ENCODE measurements at places on chromosomes 4 and X.
A peak's percentile ranks its signal among the peaks of the same experiment; 100 is the strongest.

DNA sequence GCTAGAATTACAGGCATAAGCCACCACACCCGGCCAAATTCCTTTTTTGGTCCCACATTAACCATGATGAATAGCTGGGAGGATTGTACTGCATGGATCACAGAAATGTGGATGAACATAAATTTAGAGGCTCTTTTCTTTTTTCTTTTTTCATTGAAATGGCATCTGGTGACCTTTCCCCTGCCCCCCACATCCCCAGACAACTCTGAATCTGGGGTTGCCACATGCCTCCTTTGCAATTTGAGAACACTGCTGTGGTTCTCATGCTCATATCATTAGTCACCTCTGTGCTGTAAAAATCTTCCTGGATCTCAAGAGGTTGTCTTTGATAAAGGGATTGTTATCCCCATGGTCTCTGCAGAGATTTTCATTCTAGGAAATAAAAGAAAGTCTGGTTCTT lies 22.8 kb upstream of the FMR1NB start:
- DNase-seq, result no peak

DNA sequence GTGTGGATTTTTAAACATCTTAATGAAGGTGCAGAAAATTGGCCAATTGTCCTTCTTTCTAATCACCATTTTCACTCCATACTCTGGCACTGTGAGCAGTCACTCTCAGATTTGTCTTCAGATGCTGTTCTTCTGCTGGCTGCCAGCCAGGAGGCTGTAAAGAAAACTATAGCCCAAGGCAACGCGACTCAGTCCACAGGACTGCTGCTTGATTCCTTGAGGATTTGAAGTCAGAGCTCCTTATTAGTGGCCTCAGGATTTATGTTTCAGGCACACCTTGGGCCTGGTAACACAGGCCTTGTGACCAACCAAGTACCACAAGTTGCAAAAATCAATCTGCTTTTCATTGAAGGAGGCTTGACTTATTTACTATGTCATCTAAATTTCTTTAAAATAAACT lies 342.6 kb downstream of the GPM6A start:
- no peak for DNase-seq

- DNase-seq, result no peak
These were observed 52.1 kb downstream of the CFAP299 start for GRCh38 chr4:80387390-80388283.

DNA sequence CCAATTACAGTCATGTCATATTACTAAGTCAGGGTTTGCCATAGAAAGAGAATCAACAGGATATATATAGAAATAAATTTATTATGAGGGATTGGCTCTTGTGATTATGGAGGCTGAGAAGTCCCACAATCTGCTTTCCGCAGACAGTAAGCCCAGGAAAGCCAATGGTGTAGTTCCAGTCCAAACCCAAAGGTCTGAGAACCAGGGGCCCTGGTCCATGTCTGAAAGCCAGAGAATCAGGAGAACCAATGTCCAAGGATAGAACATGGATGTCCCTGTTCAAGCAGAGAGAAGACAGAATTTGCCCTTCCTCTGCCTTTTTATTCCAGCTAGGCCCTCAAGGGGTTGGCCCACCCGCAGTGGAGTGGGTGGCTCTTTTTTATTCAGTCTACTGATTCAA lies 25.6 kb downstream of the FABP2 start:
- DNase-seq, result no peak

GRCh38 chr4:99624141-99624719 lies 33.4 kb downstream of the C4orf54 start:
- DNase-seq, result no peak

DNA sequence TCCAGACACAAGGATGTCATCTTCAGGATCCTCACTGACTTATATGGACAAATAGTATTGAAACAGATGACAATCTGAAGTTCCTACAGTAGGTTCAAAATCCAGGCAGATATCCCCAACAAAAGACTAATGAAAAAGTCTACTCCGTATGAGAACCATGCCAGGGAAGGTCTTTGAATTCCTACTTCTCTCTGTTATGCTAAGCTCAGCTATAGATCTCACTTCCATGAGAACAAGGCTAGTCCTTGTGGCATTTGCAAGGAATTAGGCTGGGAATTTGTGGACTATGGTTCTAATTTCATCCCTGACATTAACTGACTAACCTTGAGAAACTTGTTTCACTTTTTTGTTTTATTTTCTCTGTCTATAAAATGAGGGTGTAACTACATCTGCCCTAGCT lies 229.8 kb downstream of the IL1RAPL2 start:
- no peak for DNase-seq

GRCh38 chrX:16188687-16189086 lies 21.4 kb downstream of the MAGEB17 start:
- DNase-seq, result no peak

DNA sequence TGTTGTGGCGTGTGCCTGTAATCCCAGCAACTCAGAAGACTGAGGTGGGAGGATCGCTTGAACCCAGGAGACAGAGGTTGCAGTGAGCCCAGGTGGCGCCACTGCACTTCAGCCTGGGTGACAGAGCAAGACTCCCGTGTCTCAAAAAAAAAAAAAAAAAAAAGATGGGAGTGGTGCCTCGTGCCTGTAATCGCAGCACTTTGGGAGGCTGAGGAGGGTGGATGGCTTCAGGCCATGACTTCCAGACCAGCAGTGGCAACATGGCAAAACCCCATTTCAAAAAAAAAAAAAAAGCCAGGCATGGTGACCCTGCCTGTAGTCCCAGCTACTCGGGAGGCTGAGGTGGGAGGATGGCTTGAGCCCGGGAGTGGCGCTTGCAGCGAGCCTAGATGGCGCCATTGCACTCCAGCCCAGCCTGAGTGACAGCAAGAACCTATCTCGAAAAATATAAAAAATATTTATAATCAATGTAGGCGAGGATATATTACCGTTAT lies 27.0 kb downstream of the EIF2S3 start:
- peak; percentile 16 for DNase-seq

- peak; percentile 30 for DNase-seq
These were observed 356.0 kb downstream of the ADAM29 start for GRCh38 chr4:175273995-175274753.

GRCh38 chr4:28886934-28887333 lies 1833.2 kb upstream of the PCDH7 start:
- no peak for DNase-seq

- no peak for DNase-seq
These were observed 120.6 kb upstream of the MID1 start for GRCh38 chrX:10741003-10741402.

- no peak for DNase-seq
These were observed 76.1 kb downstream of the ARHGAP6 start for GRCh38 chrX:11589641-11590040.

DNA sequence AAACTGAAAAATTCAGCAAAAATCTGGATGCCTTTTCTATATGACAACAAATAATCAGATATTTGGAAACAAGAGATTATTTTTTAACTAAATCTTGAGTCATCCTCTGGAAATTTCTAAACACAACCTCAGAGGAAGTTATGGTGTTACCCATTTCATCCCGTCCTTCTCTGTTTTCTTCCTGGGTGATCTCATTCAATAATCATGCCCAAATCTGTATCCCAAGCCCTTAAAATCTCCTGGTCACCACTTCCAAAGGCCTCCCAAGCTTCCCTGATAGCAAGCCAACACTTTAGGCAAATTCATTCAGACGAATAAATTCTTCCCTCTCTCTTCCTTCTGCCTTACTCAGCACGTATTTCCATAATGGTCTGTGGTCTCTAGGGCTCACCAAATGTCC lies 9.7 kb upstream of the SORCS2 start:
- DNase-seq, result no peak

GRCh38 chr4:106273831-106274230 lies 42.2 kb downstream of the TBCK start:
- peak; percentile 36 for DNase-seq

- no peak for DNase-seq
These were observed 85.7 kb downstream of the ZIC3 start for GRCh38 chrX:137651647-137652046.

DNA sequence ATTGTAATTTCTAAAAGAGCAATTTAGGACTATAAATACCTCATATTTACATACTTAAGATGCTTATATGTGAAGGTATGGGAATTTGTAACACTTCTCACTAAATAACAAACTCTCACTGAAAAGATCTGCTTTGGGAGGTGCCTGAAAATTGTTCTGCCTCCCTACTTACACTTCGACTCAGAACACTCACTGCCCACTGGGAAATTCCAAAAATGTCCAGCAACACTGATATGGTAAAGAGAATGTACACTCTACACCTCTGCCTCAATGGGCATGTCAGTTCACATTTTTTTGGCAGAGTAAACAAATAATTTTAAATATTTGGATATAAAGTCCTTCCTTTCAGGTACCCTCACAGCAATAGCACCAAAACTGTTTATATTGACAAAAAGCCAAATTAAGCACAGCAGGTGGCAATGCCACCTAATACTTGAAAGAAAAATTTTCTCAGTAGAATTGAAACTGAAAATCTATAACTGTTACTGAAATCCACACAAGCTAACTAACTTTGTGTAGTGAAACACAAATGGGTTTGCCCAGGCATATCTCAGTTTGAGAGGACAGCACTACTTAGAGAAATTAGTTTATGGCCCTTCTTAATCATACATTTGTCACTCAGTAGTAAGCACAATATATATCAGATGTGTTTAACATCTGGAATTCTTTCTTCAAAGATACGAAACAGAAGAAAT lies 67.1 kb downstream of the PRDM5 start:
- no peak for DNase-seq

DNA sequence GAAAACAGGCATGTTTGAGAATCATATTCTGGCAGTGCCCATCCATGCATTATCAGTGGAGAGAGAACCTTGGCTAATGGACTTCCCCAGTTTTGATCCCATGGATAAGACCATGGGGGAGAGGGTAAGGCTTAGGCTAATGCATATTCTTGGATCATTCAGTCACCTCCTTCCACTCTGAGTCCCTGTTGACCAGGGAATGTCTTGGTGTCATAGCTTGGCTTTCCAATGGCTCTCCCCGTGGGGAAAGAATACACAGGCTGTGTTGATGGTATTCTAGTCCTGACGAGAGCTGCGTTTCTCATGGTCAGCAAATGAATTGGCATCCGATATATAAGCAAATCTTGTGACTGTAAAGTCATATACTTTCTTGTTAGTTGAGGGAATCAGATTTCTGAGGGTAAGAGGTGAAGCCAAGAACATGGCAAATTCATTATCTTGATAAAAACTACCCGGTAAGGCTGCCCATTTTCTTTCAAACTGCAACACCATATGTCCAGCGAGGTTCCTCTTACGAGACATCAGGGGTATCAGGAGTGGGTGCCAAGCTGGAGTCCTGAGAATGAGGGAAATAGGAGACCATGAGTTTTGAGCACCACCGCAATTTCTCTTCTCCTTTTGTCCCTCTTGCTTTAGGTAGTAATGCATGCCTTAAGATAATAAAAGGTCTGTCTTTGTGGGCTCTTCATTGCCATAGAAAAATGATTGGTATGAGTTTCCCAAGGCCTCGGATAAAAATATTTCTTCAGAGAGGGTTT lies 18.0 kb downstream of the RHOH start:
- DNase-seq, result no peak

- no peak for DNase-seq
These were observed 1170.5 kb upstream of the AGA start for GRCh38 chr4:178612733-178613132.

- no peak for DNase-seq
These were observed 93.4 kb downstream of the FRAS1 start for GRCh38 chr4:78150543-78150864.

- DNase-seq, result no peak
These were observed 67.0 kb downstream of the HTRA3 start for GRCh38 chr4:8336412-8337075.

DNA sequence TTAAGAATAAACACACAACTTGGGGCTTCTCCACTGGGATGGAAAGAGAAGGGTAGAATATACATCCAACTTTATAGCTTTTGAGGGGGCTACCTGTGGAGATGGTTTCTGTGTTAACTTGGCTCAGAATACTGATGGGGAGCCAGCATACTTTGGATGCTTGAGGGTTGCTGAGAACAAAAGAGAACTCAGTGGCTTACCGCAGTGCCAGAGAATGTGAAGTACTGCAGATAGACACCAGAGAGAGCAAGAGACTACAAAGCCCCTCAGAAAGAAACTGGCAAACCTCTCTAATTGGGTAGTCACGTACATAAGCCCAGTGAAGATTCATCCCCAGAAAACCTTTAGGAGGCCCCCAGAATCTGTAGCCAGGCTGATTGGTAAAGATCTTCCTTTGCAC lies 214.4 kb downstream of the DCHS2 start:
- no peak for DNase-seq

- DNase-seq, result no peak
These were observed 20.7 kb downstream of the PAK3 start for GRCh38 chrX:111116666-111117065.

- no peak for DNase-seq
These were observed 37.6 kb downstream of the MAGEA9 start for GRCh38 chrX:149819371-149819770.

GRCh38 chr4:165009493-165010227 lies 22.1 kb upstream of the TRIM60 start:
- no peak for DNase-seq

DNA sequence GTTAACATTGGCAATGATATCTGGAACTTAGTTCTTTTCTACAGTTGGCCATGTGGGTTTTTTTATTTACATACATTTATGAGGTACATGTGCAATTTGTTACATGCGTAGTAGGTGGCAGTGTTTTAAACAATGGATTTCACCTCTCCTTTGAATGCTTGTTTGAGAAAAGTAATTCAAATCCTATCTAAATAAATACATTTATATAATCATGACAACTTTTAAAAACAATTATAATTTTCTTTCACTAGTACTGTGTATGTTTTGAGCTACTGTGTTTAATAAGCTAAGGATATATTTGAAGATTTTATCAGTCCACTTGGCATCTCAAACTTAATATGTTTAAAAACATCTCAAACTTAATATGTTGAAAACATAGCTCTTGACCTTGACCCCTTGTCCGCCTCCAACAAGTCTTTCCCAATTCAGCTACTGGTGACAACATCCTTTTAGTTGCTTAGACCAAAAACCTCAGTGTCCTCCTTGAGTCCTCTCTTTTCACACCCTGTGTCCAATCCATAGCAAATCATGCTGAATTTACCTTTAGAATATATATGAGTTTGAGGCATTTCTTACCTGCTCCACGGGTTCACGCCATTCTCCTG lies 14.5 kb downstream of the GUCY1B1 start:
- no peak for DNase-seq

GRCh38 chr4:97003715-97004114 lies 1139.6 kb downstream of the STPG2 start:
- DNase-seq, result no peak

- DNase-seq, result peak; percentile 30
These were observed 473.2 kb upstream of the TECRL start for GRCh38 chr4:64882311-64883086.

DNA sequence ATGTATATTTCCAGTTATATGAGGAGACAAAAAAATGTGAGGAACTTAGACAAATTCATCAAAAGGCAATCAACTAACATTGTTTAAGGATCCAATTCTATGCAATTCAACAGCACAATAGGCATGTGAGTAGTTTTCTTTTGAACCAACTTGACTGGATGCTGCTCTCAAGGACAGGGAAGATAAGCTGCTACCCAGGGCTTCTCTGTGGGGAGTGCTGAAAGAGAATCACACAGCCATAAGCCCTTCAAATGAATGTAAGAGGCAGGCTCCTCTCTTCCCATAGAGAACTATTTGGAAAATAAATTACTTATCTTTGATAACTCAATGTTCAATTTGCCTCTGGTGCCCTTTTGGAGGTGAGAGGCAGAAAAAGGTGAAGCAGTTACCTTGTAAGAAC lies 1413.6 kb downstream of the PCDH7 start:
- DNase-seq, result no peak

GRCh38 chr4:7967501-7968261 lies 28.0 kb upstream of the AFAP1 start:
- no peak for DNase-seq
